ENCODE measurements at places on chromosomes 6 and 20.
A peak's percentile ranks its signal among the peaks of the same experiment; 100 is the strongest.

GRCh38 chr20:4469910-4470309 is 251.8 kb upstream of the PRND start:
- no peak for DNase-seq

DNA sequence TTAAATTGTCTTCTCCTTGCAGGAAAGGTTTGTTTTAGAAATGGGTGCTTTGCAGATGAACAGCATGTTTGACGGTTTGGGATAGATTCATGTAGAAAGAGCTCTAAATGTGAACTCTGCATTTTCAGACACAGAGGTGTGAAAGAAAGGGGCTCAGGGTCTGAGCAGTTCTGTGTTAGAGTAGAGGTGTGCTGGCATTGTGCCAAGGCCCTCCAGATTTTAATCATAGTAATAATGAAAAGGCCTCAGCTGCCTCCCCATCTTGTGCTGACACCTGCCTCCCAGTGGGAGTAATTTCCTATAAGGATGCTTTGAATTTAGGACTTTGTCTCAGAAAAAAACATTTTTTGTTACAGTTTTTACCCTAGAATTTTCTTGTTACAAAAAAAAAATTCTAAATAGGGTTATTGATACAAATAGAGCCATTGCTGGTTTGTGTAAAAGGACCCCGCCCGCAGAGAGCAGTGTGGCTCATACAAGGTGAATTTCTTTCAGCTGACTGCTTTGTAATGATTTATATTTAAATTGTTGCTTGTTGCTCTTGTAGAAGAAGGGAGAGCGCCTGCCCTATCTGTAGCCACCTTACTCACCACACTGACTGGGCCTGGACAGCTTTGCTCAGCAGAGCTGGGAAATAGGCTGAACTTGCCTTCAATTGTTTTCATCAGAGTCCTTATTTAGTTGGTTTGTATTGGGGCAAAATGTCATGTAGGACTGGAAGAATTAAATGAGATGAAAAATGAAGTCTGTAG is 294.5 kb downstream of the ZFAND3 start:
- DNase-seq = no peak

DNA sequence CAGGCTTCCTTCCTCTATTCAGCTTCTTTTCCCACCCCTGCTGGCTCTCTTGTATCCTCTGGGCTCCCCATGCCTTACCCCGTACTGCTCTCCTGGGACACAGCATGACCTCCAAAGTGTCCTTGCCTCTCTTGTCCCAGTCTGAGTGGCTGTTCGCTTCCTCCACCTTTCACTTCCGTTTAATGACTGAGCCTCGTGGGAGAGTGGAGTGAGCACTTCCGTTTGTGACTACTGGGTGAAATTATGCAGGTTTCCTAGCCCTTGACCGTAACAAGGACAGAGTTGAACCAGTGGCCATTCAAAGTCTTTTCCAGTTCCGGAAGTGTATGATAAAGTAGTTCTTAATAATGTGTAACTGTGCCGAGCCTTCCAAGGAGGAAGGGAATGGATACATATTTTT is 109.2 kb downstream of the ARID1B start:
- no peak for DNase-seq

DNA sequence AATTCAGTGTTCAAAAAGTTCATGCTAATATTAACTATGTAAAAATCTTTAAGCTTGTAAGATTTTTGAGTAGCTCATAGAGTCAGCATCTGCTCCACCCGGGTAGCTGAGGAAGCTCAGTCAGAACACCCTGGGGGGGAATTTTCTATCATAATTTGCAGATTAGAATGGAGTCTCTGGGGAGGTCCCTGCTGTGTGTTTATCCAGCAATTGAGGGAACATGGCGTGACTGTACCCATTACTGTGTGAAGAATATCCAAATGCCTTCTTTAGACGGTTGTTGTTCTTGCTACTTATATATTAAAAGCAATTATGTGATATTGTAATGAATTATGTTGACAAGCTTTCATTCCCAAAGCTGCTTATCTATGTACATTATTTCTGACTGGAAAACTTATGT is 64.8 kb downstream of the AIG1 start:
- DNase-seq = no peak

DNA sequence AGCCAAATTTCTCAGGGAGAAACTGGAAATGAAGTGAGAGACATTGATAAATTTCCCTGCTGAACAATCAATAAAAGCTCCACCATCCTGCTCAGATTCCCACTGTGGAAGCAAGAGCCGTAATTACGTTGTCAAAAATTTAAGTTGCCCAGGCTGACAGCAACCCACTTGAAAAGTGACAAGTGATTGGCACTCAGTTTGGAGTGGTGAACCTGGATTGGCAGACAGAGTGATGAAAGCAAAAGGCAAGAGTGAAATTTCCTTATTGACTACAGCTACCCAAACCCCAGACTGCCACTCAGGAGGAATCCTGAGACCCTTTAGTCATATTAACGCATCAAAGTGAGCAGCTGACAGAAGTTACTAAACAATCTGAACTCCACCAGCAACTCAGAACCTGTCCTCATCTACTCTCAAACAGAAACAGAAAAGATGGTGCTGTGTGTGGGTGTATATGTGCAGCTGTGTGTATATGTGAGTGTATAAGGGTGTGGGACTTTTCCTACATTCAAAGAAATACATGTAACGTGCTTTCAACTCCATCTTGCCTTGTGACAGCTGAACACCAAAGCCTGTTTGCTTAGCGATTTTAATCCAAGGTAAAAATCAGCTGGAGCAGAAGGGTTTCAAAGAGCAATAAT is 157.4 kb downstream of the PKHD1 start:
- DNase-seq = no peak

DNA sequence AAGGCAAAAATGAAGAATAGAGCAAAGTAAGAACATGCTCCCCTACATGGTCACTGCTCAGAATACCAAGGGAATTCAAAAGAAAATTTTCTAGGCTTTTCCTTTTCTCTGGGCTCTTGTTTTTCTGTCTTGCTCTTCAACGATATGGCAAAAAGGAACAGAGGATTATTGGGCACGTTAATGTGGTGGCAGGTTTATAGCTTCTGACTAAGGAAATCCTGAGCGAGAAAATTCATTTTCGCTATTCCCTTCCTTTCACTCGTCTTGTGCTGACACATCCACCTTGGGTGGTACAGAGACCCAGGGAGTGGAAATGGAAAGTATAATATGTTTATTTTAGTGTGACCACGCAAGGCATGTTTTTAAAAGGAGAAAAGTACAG is 132.8 kb downstream of the TRIM27 start:
- no peak for DNase-seq

DNA sequence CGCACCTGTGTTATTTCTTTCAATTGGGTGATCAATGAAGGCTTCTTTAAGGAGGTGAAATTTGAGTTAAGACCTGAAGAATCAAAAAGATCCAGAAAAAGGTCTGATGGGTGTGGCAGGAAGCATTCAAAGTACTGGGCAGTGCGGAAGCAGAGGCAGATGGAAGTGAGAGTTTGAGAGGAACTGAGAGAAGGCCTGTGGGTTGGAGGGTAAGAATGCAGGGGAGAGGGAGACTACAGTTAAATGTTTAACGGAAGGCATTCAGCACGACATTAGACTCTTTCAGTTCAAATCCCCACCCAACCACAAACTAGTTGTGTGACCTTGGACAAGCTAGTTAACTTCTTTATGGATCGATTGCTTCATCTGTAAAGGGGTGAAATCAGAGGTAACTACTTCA is 50.5 kb upstream of the GCM1 start:
- DNase-seq = no peak

DNA sequence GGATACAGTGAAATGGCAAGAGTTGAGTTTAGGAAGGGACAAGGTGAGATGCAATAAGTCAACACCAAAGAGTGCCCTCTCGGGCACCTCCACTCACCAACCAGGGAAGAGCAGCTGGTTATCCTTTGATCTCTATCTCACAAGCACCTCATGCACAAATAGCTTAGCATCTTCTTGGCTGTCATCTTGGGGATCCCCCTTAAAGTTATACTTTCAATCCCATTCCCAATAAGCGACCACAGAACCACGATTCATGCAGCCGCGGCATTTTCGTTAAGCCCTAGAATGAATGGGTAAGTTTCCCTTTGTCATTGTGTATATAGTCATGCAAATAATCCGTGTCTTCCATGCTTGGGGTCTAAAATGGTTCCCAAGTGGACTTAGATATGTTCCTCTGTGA is 73.5 kb downstream of the ADTRP start:
- DNase-seq = no peak

- DNase-seq = peak; percentile 44
Observed at GRCh38 chr6:106533054-106533453, 96.2 kb downstream of the RTN4IP1 start.

DNA sequence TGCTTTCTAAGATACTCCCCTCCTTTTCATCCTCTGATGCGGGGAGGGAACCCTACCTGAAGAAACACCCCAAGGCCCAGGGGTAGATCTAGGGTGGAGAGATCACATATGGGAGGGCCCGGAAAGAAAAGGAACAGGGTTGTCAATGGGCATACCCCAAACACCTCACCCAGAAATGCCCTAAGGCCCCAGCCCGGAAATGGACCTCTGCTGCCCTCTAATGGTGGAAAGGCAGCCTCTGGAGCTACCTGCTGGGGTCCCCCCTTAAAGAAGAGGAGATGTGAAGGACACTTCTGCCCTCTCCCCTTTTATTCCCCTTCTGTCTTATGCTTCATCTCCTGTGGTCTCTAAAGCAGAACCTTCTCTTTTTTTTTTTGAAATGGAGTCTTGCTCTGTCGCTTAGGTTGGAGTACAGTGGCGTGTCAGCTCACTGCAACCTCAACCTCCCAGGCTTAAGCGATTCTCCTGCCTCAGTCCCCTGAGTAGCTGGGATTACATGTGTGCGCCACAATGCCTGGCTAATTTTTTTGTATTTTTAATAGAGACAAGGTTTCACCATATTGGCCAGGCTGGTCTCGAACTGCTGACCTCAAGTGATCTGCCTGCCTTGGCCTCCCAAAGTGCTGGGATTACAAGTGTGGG is 458 bp upstream of the ARMC12 start:
- peak; percentile 81 for DNase-seq

GRCh38 chr6:45624228-45624627 is 246.5 kb upstream of the SUPT3H start:
- no peak for DNase-seq

DNA sequence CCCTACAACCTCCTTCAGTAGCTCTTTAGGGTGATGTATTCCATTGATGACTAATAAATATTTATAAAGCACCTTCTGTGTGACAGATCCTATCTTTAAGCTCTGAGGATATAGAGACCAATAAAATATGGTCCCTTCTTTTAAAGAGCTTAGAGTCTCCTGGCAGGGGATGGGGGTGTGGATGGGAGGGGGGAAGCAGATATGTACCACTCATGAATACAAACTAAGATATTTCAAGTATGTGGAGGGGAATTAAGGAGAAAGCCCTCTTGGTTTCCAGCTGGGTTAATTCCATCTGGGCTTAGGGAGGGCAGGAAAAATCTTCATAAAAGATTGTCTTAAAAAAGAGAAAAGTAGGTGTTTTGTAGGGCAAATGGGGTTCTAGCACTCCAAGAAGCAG is 21.6 kb upstream of the FBXO9 start:
- peak; percentile 9 for DNase-seq

DNA sequence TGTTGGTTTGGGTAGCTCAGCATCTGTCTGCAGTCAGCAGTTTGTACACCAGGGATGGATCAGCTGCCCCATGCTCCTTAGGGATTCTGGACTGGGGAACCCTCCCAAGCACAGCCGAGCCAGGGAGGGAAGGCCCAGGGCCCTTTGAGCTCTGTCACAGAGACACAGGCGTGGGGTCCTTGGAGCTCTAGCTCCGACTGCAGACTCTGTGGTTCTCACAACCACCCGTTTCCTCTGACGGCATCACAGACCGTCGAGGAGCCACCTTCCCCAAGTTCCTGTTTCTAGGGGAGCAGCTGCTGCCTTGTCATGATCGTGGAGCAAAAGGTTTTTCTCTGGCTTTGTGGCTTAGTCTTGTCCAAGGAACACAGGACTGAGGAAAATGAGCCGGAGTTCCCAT is at the start of gene SLA2:
Gene SLA2 (minus strand): TSS at position 199 of the 400 bp plus-strand sequence. CDS start 4,861 bp downstream, outside the sequence.
- no peak for DNase-seq

- no peak for DNase-seq
Observed at GRCh38 chr20:10863337-10864060, 189.7 kb upstream of the JAG1 start.

- no peak for DNase-seq
Observed at GRCh38 chr6:129902681-129903080, 41.6 kb upstream of the TMEM244 start.

- no peak for DNase-seq
Observed at GRCh38 chr6:83068616-83069015, 1.1 kb downstream of the DOP1A start.

DNA sequence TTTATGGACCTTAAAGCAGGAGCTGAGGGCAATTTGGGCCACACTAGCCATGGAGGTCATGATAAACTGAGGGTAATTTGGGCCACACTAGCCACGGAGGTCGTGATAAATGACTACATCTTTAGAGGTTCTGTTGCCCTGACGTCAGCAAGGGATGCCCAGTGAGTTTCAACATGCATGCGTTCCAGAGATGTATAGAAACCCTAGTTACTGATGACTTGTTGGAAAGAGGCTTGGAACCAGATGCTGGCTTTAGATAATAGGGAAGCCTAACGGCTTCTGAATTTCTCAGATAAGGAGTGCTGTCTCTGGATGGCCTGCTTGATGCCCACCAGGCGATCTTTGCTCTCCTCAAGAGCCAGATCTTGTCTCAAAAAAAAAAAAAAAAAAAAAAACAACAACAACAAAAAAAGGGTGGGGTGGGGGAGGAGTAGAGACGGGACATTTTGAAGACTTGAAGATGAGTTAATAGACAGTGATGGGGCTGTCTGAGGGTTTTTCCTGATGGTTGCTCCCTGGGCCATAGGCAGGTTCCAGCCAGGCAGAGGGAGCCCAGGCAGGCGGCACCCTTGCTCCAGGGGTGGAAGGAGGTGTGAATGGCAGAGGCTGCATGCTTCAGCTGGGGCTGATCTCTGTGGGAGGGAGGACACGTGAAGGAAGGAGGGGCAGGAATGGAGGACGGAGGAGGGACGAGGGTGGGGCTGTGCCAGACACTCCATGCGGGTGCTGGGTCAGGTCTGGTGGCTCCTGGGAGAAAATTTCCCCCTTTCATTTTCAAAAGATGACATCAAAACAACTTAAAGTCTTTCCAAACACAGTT is 27.0 kb upstream of the FRMD1 start:
- no peak for DNase-seq

DNA sequence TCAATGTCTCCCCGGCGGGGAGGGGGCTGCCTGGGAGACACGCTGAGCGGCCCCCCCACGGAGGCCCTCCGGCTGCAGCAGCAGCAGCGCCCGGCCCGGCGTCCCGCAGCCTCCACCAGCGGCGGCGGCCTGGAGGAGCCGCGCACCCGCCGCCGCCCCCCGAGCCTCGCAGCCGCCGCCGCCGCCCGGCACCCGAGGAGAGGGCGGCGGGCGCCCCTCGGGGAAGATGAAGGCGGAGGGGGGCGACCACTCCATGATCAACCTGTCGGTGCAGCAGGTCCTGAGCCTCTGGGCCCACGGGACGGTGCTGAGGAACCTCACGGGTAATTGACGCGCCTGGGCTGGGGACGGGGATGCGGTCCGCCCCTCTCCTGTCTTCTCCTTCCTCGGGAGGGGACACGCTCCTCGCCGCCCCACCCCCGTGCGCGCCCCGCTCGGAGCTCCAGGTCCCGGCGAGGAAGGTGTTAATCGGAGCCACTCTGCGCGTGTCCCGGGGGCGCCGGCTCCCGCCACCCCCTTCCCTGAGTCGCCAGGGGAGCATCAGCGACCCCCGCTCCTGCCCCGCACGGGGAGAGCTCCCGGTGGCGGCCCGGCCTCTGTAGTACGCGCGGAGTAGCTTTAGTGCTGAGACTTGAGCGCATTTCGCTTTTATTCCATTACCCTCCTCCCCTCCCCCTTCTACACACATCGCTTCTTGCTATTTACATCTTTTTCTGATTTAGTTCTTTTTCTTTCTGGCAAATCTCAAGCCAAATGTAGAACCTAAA is 686 bp downstream of the TMEM170B start:
- peak; percentile 39 for DNase-seq
